ENCODE measurements at places on chromosomes 2 and 18.

- no peak for DNase-seq
These were observed 25.3 kb downstream of the IL1F10 start for GRCh38 chr2:113092864-113093612.

DNA sequence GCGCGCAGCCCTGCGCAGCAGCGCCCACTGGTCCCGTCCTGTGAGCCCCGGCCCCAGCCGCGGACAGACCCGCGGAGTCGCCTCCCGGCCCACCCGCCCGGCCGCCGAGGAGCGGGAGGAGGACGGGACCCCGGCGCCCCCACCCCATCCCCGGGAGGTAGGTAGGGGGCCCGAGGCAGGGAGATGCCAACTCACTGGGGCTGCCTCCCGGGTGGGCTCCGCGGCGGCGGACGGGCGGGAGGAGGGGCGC, 160 bp downstream of the SPTBN1 start:
- no peak for DNase-seq

- DNase-seq, result no peak
These were observed 561.9 kb upstream of the ID2 start for GRCh38 chr2:8119782-8120505.

DNA sequence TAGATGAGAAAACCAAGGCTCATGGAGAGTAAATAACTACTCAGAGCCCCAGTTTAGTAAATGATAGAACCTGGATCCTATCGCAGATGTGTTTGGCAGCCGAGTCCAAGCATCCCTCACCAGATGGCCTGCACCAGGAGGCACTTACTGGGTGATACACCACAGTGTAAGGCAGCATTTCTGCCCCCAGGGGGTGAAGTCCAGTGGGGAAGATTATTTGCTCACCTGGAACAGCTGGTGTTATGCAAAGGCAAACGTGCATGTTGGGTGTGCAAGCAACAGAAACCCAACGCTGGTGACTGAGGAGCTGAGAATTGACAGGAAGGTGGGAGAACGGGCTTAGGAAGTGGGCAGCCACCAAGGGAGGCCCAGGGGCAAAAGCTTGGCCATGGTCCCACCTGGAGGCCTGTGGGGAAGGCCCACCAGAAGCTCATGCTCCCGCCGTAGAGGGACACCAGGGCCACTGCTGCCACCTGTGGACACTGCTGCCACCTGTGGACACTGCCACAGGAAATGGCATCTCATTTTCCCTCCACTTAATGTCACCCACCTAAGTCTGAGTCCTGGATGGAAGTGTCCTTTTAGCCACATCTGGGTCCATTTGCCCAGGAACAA, 100.6 kb downstream of the TFCP2L1 start:
- no peak for DNase-seq
